A549 treated with CORT108297 at 1 μM for 4 hours (cell line): ENCODE measurements at places on chromosomes 13 and 19. TPM values are rescaled to one million over a fixed set of nuclear protein-coding genes. Genes with fewer than 3 reads are reported as not detected.

SLITRK6 gene
- total RNA-seq = 0.18 to 0.47 TPM (median 0.36 TPM) in 5 replicates

HSH2D gene
- 0.06 TPM in 1 of 5 replicates, not detected in the others for total RNA-seq

ZSCAN4 gene
- not detected in 5 replicates for total RNA-seq

BLOC1S3 gene
- 10.7 to 15.5 TPM (median 14.7 TPM) in 5 replicates for total RNA-seq

ZNF600 gene
- total RNA-seq = 0.14 to 0.26 TPM (median 0.18 TPM) in 5 replicates

FOSB gene
- 11.7 to 21.6 TPM (median 17.1 TPM) in 5 replicates for total RNA-seq

SHISA2 gene
- not detected in 5 replicates for total RNA-seq

IGFL2 gene
- total RNA-seq = 0.32 to 1.3 TPM (median 0.74 TPM) in 5 replicates

SLITRK1 gene
- not detected in 5 replicates for total RNA-seq

LMTK3 gene
- 2.8 to 5.4 TPM (median 4.8 TPM) in 5 replicates for total RNA-seq

ZNF57 gene
- total RNA-seq = 1.7 to 2.7 TPM (median 2.0 TPM) in 5 replicates

PGLYRP1 gene
- total RNA-seq = not detected in 5 replicates

MBNL2 gene
- total RNA-seq = 8.8 to 13.2 TPM (median 11.0 TPM) in 5 replicates

FLT3 gene
- 0.03 TPM in 1 of 5 replicates, not detected in the others for total RNA-seq

WDR87 gene
- not detected in 5 replicates for total RNA-seq

NLRP7 gene
- not detected in 5 replicates for total RNA-seq

EPS8L1 gene
- 3.7 to 6.2 TPM (median 5.5 TPM) in 5 replicates for total RNA-seq

ZNF492 gene
- not detected in 5 replicates for total RNA-seq

CILP2 gene
- 0.13 to 0.45 TPM (median 0.22 TPM) in 5 replicates for total RNA-seq

LRRC8E gene
- total RNA-seq = 4.9 to 7.9 TPM (median 6.4 TPM) in 5 replicates
